ENCODE measurements at places on chromosomes 5 and 9.

GRCh38 chr5:146419696-146420095 is 27.4 kb upstream of the TCERG1 start:
- DNase-seq = no peak

GRCh38 chr5:142697356-142698255 is 11.7 kb upstream of the FGF1 start:
- no peak for DNase-seq

DNA sequence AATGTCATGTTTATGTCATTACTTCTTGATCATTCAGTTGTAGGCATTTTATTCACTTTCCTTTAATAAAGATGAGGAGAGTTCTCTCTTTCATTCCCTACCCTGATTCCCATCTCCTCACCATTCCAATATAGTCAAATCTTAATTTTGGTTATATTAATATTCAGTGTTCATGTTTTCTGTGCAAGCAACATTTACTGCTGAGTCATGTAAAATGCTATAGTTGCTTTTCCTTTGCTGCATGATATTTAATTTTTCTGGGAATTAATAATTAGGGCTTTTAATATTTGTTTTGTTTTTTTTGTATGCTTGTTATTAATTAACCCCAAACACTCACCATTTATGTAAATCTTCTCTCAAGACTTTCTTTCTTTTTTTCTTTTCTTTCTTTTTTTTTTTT is 18.5 kb downstream of the POU4F3 start:
- no peak for DNase-seq

GRCh38 chr5:178324481-178325310 is 92.1 kb upstream of the PHYKPL start:
- no peak for DNase-seq

- DNase-seq = no peak
These were observed 185.7 kb downstream of the MARCHF11 start for GRCh38 chr5:15993919-15994318.

GRCh38 chr9:130116346-130116745 is 55.9 kb upstream of the NCS1 start:
- DNase-seq = no peak

DNA sequence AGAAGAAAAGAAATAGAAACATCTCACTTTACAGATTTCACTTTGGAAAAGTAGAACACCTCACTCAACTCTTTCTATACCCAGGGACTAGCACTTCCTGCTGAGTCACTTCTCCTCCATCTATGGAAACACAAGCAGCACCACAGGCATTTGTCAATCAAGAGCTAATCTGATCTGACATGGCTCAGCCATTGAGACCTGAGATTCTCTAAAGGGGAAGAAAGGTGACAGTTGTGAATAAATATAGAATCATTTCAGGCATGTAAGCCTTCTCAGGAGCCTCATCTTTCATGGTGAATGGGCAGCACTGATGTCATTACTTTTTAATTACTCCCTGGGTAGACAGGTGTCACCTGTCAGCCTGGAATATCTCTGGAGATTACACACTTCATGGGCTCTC is 559.8 kb downstream of the HINT1 start:
- DNase-seq = no peak

GRCh38 chr5:57082441-57083067 is 91.3 kb upstream of the GPBP1 start:
- no peak for DNase-seq

DNA sequence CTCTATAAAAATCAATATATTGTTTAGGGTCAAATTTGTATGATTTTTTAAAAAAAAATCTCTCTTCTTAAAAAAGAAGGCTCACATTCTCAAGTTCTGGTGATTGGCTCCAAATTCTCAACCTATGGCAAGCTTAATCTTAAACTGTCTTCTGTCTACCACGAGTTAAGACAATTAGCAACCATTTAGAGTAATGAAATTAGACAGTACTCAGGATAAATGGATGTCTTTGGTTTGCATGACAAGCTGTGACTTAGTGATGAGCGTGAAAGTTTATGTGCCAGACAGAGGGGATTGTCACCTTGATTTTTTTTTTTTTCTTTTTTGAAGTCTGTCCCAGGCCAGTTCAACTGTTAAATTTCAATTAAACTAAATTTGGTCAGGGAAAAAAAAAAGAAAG is 1632.3 kb downstream of the MAT2B start:
- DNase-seq = no peak

GRCh38 chr9:18935541-18935940 is 97.5 kb downstream of the SAXO1 start:
- no peak for DNase-seq

GRCh38 chr5:146731909-146732659 is 146.5 kb downstream of the PPP2R2B start:
- DNase-seq = no peak

DNA sequence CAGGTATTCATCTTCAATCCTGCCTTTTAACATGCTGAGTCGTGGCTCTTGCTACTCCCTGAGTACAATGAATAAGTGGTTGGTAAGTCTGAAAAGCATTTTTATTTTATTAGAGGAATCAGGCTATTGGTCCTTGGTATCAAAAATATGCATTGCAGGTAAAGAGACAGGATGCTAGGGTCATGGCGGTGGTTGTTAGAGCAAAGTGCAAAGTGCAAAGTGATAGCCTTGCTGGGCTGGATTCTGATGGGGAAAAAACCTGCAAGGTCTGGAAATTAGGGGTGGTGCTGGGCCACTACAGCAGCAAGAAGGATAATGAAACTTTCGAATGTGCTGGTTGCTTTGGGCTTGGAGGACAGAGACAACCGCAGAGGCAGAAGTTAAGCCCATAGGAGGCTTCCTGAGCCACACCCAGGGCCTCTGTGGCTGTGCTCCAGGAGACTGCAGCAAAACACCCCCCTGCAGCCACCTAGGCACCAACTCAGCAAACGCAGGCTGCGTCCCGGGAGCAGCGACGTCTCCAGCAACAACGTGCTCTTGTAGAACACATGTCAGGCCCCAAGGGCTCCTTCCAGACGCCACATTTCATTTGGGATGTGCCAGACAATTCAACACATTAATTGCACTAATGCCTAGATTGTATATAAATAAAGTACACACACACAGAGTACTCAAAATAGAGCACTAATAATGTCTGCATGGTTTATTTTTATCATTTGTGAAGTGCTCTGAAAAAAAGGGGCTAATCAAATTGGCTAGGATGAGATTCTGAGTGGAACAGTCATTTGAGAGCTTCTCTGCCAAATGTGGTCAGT is 149.8 kb upstream of the RAPGEF1 start:
- no peak for DNase-seq

DNA sequence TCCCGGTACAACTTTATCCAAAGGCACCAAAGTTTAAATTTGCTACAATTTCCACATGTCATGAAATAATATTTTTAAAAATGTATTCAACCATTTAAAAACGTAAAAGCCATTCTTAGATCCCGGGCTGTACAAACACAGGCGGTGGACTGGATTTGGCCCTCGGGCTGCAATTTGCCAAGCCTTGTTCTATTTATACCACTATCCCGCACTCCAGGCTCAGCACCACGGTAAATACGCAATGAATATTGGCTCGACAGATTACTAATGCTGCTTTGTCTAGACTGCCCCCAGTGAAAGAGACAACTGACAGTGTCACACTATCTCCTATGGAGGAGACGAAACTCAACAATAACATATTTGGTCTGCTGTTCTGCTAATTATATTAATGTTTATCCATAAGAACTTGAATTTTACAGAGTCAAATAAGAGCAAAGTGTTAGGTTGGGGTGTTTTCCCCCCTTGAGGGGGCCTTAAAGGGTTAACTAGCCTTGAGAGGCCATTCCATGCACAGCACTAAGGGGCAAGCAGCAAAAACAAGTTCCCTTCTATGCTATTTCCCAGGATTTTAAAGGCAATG is 98.1 kb downstream of the MARCHF11 start:
- no peak for DNase-seq

GRCh38 chr9:83441390-83441789 is 96.8 kb downstream of the FRMD3 start:
- DNase-seq = no peak

DNA sequence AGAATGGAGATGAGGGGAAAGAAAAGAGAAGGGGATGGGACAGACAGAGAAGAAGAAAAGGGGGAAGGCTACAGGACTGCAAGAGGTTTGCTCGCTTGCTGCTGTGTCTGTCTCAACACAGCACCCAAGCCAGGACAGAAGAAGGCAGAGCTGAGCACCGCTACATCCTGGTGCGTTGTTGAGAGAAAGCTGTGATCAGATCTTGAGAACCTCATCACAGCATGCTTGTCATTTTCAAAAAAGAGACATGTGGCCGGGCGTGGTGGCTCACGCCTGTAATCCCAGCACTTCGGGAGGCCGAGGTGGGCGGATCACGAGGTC is 110.9 kb downstream of the NXNL2 start:
- no peak for DNase-seq

- no peak for DNase-seq
These were observed 377.2 kb upstream of the KLF4 start for GRCh38 chr9:107866711-107867311.

GRCh38 chr5:123199527-123199926 is 110.5 kb downstream of the PRDM6 start:
- no peak for DNase-seq

DNA sequence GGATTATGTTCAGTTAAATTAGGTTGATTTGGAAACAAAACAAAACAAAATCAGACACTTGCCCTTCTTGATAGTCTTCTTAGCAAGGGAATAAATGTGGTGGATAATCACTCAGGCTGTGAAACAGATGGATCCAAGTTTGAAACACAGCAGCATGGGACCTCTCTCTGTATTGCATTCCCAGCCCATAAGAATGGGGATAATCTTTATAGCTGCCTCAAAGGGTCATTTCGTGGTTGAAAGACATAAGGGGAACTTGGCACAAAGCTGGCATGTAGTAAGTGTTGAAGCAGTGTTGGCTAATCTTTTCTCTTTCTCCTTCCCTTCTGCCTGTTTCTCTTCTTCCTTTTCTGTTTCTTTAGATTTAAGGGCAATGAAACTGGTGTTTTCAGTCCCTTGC is 333.9 kb upstream of the TLE4 start:
- no peak for DNase-seq

GRCh38 chr5:141948812-141949211 is 9.2 kb downstream of the PCDH12 start:
- DNase-seq = no peak

GRCh38 chr9:4796988-4797853 is 4.5 kb downstream of the RCL1 start:
- no peak for DNase-seq

- no peak for DNase-seq
These were observed 89.9 kb upstream of the PTCH1 start for GRCh38 chr9:95606489-95607350.

DNA sequence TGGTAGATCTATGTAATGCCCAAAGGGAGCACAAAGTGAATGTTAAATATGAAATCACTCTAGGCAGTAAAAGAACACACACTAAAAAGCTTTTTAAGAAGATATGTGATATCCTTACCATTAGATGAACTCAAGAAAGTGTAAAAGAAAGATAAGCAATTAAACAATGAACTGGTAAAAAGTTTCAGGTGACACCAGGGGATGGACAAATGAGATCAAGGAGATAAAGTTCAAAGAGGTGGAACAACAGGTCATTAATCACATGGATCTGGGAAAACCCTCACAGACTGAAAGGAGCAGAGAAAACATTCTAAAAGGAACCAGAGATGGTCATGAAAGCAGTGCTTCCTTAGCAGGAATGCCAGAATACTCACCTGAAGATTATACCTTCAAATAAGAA is 40.7 kb downstream of the LHFPL2 start:
- DNase-seq = no peak

DNA sequence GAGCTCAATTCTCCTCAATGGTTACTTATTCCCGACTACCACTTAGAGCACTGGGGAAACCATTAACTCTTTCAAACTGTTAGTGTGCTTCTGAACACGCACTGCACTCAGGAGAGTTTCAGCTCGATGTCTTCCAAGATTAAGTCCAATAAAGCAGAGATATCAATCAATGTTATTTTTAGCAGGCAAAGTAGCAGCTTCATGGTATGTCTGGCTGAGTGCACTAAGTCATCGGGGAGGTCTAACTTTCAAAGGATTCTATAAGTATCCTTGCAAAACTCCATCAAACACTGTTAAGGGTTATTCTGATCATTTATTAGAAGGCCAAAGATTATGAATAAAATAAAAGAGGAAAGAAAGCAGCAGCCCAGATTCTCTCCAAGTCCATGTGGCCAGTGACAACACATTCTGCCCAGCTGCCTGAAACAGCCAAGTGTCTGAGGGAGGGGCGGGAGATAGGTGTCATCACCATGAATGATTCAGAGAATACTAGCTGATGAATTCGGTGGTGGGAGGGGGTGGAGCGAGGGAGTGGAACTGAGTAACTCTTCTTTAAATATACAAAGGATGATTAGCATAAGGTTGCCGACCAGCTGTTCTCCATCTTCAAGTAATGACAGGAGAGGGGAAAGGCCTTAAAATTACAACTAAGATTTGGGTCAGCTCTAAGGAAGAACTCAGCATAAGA is 21.3 kb downstream of the NREP start:
- no peak for DNase-seq

- no peak for DNase-seq
These were observed 271.4 kb downstream of the TLE1 start for GRCh38 chr9:81417941-81418340.

DNA sequence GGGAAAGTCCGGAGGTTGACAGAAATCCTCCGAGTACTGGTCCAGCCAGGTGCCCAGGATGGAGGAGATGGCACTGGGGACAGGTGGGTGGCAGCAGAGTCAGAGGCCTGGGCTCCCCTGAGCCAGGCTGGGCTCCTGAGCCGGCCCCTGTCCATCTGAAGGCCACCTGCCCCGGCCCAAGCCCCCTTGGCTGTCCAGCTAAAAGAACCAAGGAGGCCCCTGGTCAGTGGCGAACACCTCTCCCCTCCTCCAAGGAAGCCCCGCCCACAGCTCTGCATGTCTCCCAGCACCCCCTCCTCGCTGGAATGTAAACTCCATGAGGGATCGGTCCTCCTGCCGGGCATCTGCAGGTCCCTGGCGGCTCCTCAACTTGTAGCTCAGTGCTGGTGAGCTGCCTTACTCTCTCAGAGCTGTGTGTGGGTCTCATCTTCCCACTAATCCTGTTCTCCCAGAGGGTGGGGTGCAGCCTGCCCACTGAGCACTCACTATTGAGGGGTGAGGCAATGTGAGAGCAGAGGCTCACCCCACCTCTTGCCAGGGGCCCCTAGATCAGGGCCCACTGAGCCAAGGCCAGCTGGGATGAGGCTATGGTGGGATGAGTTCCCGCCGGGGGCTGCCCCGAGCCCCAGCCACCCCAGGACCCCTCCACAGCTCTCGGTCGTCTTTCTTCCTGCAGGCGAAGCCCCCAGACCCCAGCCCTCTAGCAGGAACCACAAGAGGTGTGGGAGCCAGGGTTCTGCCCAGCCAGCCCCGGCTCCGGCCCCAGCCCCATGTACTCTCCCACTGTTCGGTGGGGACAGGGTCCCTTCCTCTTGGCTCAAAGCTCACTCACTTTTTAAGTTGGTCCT is 12.0 kb downstream of the RALGDS start:
- no peak for DNase-seq

- DNase-seq = no peak
These were observed 205.2 kb upstream of the ZNF608 start for GRCh38 chr5:124951661-124952060.

- DNase-seq = no peak
These were observed 6.0 kb downstream of the SOHLH1 start for GRCh38 chr9:135693265-135693664.

- DNase-seq = no peak
These were observed 285.3 kb downstream of the NR3C1 start for GRCh38 chr5:143118222-143118621.
